ENCODE measurements at places on chromosomes 7 and 10.

DNA sequence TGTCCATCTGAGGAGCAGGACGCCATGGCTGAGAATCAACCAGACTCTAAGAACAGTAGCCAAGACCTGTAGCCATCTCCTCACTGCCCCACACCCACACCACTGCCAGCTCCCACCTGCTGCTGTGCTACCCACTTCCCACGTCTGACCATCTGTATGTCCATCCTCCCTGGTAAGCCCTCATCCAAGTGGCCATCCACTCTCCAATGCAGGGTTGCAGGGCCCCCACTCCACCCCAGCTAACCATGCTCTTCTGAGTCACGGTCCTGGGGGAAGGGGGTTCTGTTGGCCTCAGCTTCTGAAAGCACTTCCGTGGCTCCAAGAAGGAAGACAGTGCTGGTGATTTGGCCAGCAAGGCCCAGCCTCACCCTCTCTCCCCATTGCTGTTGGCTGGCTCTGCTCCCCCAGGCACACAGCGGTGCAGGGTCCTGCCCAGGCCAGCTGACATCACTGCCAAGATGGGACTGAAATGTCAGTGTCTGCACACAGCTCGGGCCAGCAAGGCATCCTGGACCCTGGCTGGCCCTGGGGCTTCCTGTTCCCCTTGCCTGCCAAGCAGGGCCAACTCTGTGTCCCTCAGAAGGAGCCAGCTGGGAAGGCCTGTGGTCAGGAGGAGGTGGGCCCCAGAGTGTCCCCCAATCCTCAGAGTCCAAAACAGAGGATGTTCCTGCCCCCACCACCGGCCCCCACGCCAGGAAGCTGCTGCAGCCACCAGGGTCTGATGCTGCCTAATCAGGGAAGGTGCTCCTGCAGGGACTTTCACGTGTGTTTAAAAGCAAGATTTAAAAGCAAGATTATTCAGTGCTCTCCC lies 17.5 kb downstream of the RASGEF1A start:
- no peak for DNase-seq

- DNase-seq, result no peak
Observed at GRCh38 chr7:134444198-134444960, 14.5 kb downstream of the AKR1B1 start.

GRCh38 chr7:64947252-64948000 lies 43.4 kb downstream of the ZNF117 start:
- no peak for DNase-seq

DNA sequence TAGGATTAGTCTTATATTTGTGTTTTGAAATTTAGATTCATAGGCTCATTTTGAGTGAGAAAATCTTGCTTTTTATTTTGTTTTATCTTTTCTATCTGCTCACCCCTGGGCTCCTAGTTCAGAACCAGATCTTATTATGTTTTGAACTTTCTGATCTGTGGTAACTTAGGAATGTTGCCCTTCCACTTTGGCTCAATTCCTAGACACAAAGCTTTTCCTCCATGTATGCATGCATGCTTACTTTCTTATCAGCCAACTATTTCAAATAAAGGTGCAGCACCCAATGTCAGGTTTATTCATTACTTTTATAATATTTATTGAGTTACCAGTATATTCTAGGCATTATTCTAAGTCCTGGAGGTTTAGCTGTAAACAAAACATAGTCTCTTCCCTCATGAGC lies 374.8 kb upstream of the KIAA1217 start:
- no peak for DNase-seq

DNA sequence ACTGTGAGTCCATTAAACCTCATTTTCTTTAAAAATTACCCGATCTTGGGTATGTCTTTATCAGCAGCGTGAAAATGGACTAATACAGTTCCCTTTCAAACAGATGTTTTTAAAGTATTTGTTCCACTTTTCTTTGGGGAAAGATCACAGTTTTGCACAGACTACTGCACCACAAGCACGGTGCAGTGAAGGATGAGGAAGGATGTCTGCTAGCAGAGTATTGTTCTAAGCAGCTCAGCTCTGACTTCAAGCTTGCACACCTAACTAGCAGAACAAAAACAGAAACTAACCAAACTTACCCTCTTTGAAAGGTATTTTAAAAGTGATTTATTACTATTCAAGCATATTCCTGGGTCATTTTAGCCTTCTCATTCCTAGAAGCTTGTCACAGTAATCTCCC lies 20.0 kb downstream of the THNSL1 start:
- no peak for DNase-seq

- no peak for DNase-seq
Observed at GRCh38 chr10:50552771-50553535, 70.8 kb downstream of the SGMS1 start.

DNA sequence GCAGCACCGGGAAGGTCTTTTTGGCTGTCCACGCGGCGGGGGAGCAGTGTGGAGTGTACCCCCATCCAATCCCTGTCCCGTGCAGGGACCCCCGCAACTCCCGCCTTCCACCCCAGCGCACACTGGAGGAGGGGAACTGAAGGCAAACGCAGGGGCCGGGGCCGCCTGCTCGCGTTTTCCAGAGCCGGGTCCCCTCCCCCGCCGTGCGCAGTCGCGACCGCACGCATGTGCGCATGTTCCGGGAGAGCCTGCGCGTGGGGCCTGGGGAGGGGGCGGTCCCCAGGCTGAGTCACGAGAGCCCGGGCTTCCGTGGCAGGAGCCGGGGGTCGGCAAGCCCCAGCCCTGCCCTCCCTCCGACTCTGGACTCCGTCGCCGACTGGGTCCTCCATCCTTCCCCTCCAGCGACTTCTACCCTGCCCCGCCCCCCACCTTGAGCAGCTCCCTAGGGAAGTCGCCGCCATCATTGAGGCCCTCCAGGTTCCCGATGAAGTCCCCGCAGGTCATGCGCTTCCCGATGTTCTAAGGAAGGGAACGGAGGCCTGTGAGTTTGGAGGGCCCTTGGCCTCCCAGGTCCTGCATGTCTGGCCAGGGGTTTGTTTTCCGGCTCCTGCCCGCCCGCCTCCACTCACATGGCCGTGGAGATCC lies 8.0 kb downstream of the PSD start:
- peak; percentile 44 for DNase-seq

- peak; percentile 38 for DNase-seq
Observed at GRCh38 chr10:94219829-94220228, 142.9 kb downstream of the NOC3L start.

DNA sequence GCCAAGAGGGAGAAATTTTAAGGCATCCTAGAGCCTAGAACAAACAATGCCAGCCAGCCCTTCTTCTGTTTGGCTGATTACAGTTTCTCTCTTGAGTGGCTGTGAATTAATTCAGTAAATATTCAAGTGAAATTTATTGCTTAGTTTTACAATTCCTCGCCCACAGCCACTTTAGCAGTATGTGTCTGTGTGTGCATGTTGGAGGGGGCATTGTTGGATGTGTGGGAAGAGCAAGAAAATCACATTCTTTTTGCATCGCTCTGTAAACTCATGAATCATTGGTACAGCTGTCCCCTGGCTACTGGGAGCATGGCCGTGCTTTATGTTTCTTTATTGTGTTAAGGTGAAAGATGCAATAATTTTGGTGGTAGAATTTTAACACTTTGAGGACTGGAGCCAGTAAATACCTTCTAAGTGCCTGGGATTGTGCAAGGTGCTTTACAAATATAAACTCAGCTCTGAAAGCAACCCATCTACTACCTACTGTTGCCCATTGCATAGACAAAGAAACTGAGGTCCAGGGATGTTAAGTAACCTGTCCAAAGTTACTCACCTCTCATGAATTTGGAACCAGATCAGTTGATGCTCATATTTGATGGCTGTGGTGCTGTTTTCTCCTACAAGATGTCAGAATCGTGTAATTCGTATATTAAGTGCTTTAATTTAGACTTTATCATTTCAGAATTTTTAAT lies 89.9 kb upstream of the BTBD16 start:
- peak; percentile 58 for DNase-seq

- no peak for DNase-seq
Observed at GRCh38 chr7:149398195-149398820, 62.6 kb downstream of the ZNF777 start.

GRCh38 chr10:60903096-60903495 lies 40.9 kb downstream of the RHOBTB1 start:
- no peak for DNase-seq

- DNase-seq, result no peak
Observed at GRCh38 chr10:94571081-94571480, 25.5 kb downstream of the HELLS start.

DNA sequence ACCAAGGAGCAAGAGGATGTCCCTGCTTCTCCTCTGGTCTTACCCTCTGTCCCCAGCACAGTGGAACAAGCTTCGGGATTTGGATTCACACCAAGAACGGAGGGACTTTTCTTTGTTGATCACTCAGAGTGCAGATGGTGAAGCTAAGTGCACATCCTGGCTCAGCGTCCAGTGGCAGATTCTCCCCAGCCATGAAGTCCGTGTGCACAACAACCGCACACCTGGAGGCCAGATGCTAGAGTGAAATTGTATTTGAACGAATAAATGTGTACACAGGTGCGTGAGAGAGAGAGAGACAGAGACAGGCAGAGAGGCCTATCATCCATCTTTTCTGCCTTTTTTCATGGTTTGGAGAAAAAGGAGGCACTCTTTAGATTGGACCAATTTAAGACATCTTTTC lies 31.5 kb downstream of the ASB13 start:
- DNase-seq, result no peak
